Left colon (tissue), 2 donors: ENCODE measurements at places on chromosomes 3 and 15. TPM values are rescaled to one million over a fixed set of nuclear protein-coding genes. Genes with fewer than 3 reads are reported as not detected.

CHRNA7 gene
- 1.8 TPM for total RNA-seq

CP gene
- 6.1 TPM for total RNA-seq

DNA sequence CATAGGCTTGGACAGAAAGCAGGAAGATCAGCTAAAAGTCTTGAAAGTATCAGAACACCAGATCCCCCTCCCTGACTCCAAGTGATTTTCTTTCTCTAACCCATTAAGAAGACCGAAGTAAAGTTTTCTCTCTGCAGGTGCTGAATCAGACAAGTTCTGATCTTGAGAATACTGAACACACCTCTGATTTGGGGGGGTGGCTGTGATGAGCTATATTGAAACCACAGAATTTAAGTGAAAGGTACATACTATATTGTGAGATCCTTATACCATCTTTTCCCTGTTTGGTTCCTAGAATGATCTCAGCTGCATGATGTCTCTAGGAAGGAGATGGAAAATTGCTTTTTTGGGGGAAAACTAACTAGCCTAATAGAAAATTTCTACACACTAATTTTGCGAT is 196.0 kb downstream of the DIPK2A start:
- no peak for DNase-seq

- no peak for DNase-seq
Observed at GRCh38 chr15:71687902-71688508, 122.3 kb upstream of the NR2E3 start.

- no peak for DNase-seq
Observed at GRCh38 chr15:54803134-54803808, 393.5 kb downstream of the RSL24D1 start.

DNA sequence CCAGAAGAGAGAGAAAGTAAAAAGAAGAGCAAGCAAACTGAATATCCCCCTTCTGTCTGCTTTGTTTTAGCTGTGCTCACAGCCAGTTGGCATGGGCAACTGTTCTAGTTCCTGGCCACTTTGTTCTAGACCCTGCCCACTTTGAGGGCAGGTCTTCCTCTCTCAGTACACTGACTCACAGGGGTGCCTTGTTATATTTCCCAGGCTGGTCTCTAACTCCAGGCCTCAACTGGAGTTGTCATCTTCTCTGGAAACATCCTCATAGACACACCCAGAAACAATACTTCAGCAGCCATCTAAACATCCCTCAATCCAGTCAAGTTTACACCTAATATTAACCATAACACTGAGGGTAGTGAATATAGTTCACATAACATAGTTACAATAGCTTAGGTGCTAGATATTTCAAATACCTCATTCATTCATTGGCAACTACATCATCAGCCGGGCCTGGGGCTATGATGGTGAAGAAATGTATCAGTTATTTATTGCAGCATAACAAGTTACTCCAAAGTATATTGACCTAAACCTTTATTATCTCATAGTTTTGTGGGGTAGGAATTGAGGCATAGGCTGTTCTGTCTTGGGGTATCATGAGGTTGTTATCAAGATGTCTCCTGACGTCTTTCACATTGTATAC is 106.0 kb downstream of the UBE2E2 start:
- DNase-seq, result no peak

DNA sequence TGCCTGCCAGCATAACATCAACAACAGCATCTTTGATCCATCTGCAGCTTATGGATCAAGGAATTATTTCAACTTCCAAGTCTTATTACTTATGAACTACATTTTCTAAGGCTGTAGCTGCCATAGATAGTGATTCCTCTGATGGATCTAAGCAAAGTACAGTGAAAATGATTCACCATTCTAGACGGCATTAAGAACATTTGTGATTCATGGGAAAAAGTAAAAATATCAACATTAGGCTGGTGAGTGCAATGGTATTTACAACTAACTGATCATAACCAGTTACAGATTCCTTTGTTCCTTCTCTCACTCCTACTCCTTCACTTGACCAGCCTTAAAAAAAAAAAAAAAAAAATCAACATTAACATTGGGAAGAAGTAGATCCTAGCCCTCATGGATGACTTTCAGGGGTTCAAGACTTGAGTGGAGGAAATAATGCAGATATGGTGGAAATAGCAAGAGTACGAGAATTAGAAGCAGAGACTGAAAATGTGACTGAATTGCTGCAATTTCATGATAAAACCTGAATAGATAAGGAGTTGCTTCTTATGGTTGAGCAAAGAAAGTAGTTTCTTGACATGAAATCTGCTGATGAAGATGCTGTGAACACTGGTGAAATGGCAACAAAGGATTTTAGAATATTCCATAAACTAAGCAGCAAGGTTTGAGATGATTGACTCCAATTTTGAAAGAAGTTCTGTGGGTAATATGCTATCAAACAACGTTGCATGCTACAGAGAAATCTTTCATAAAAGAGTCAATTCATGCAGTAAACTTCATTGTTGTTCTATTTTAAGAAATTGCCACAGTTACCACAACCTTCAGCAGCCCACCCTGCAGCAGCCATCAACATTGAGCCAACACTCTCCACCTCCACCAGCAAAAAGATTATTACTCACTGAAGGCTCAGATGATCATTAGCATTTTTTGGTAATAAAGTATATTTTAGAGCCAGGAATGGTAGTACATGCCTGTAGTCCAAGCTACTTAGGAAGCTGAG is 22.8 kb downstream of the SLC12A6 start:
- no peak for DNase-seq

GRCh38 chr15:79896131-79896633 is 632 bp downstream of the MTHFS start:
- DNase-seq, result no peak
